Upper lobe of right lung (tissue), 1 donor: ENCODE measurements at places on chromosomes 2 and 18.

GRCh38 chr2:241003047-241003360, 4.6 kb downstream of the SNED1 start:
- no peak for DNase-seq

- no peak for DNase-seq
These were observed 1556.6 kb upstream of the TMEFF2 start for GRCh38 chr2:193751299-193751698.

DNA sequence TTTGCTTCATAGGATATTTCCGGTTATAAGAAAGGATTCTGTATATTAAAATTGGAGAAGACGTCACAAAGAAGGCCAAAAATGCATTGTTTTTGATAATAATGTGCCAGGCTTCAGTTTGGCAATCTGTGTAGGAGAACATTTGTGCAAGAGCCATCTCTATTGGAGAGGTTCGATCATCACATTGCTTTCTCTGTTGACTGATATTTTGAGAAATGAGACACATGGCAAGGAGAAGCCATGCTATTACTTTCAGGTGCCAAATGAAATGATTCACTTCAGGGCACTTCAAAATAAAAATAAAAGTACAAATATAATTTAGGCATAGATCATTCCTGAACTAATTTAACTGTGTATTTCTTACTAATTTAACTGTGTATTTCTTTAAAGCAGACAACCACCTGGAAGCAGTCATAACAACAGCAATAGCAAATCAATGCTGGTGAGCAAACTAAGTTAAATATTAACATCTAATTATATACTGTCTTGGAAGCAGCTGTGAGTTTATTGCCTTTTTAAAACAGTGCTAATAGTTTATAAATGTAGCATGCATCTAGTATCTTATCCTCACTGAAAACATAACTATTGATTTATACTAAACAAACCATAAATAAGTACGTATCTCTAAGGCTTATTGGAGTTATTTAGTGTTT, 50.2 kb upstream of the CHST9 start:
- no peak for DNase-seq

DNA sequence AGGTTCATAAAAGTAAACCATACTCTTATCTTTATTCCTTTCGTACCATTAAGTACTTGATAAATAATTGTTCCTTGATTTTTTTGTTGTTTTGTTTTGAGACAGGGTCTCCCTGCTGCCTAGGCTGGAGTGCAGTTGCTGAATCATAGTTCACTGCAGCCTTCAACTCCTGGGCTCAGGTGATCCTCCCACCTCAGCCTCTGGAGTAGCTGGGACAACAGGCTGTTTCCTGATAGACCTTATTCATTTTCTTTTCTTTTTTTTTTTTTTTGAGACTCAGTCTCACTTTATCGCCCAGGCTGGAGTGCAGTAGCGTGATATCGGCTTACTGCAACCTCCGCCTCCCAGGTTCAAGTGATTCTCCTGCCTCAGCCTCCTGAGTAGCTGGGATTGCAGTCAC, 5.5 kb downstream of the KCNG3 start:
- no peak for DNase-seq

DNA sequence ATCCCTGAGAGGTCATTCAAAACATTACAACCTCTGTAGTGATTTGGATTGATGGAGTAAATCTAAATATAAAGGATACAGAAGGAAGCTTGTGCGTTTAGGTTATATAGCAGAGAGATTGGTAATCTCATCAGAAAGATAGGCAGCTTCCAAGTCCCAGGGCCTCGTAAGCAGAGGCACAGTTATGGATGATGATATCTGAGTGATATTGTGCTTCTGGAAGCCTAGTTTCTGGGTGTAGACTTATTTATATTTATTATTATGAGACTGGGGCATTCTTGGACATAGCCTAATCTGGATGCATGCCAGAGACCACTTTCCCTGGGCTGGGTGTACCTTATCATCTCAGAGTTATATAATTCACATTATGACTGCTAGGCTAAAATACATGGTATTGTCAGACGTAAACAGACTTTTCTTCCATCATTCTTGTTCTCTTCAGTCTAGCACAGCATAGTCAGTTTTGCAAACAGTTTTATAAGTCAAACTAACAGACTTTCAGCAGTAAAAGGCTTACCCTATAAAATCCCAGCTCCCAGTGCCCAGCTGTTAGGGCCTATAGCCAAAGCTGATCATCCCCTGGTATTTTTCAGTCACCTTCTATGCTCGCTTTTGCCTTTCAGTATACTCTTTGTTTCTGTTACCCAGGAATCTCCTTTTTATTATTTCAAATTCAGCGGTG, 47.9 kb downstream of the RAB3GAP1 start:
- DNase-seq, result no peak

DNA sequence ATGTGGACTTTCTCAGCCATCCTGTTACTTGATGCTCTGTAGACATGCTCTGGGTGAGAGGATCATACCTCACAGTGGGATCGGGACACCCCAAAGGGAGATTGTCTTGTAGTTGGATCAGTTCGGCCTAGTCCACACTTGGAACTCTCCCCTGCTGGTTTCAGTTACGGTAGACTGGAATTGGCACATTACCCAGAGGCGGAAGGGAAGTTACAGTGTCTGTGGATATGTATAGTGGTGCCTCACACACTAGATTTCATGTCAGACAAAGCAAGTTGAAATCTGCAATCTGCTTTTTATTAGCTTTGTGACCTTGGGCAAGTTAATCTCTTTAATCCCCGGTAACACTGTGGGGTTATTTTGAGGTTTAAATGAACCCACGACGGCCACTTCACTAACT, 16.2 kb upstream of the CTAGE1 start:
- DNase-seq, result no peak

- no peak for DNase-seq
These were observed 205.3 kb downstream of the LRP1B start for GRCh38 chr2:141925511-141925910.

GRCh38 chr2:71532327-71532726, 79.0 kb downstream of the DYSF start:
- peak; percentile 42 for DNase-seq

DNA sequence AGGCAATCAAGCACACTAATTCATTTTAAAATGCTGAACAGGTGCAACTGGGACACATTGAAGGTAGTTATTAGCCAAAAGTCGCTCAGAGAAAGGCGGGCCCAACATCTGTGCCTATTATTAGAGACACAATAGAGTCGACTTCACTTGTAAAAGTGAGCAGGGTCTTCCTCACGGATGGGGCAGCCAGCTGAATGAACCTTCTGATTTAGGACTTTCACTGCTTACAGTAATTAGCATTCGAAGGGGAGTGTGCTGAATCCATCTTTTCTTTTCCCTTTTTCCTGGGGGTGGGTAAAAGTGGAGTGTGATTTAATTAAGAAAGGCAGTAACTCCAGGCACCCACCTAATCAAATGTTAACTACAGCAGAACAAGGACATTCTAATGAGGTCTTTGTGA, 677.7 kb downstream of the DCDC2C start:
- no peak for DNase-seq

DNA sequence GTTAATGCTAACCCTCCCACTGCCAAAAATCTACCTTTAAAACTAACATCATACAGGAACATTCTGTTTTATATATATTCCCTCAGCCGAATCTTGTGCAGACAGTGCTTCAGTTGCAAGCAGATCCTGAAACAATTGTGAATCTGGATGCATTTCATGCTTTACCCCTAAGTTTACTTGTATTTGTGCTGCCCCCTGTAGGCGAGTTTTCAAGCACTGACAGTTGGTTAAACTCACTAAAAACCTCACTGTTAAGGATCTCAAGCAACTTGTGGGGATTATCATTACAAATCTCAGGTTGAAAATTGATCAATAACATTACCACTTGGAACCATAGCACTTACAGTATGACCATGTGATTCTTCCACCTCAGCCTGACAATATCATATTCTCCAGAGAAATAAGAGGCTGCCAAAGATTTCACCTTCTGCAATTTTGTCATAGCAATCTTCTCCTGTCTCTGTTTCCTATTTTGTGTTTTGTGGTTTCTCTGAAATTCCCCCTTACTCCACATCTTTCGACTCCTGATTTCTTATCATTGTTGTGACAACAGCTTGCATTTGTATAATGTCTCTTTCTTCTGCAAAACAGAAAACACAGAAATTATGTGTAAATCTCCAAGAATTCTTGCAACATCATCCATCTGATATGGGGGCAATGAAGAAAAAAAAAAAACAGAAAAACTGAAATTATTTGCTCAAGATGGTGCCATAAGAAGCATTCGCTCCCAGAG, 354.6 kb upstream of the SETBP1 start:
- no peak for DNase-seq

DNA sequence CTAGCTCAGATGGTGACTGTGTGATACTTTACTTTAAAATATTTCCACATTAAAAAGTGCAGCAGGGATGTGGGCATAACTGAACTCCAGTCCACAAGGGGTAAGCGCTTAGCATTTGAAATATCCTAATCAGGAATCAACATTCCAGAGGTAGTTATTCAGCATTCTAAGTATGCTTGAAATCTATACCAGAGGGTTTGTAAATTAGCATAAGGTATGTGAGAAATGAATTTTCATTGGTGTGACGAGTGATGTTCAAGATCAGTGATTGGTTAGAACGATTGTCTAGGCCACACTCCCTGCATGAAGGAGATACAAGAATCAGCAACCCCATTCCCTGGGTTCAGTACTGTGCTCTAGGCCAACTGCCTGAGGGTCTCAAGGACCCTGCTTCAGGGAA, 42.6 kb downstream of the MAPK4 start:
- DNase-seq, result no peak
